Pulmonary artery endothelial cell (primary cell): ENCODE measurements at places on chromosomes 2 and 18.

DNA sequence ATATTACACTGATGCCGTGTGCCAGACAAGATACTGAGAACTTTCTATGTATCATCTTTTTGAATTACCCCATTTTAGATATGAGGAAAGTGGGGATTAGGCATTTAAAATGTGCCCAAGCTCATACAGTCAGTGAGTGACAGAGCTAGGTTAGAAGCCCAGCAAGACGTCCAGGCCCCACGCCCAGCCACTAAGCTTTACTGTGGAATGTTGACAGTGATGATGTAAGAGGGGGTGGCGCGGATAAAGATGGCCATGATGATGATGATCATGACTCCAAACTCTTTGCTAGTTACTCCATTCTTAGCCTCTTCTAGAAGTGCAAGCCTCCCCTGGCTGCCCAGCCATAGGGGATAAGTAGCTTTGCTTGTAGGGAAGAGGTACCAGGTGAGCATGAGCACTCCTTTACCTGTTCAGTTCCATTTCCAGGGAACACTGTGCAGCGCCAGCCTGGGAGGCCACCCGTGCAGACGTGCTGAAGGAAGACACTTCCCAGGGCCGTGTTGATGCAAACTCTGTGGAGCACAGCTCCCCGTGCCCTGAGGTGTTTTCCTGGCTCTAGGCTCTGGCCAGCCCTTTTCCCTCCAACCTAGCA lies 65.5 kb downstream of the BCL2L11 start:
- DNase-seq = no peak

DNA sequence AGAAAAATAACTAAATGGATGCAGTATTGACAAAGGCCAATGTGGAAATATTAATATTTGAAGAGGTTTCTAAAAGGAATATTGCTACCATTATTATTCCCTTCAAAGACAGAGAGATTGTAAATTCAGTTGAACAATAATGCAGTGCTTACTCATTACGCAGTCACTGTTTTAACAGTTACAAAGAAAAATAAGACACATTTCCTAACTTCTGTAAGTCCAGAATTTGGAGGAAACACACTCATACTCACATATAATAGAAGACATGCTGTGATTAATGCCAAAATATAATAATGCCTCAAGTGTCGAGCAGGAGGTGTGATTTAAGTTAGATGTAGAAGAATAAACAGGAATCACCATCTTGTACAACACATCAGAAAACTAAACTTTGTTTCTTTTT lies 389.2 kb downstream of the FBXO15 start:
- no peak for DNase-seq

GRCh38 chr18:61882296-61883004 lies 10.4 kb downstream of the RNF152 start:
- DNase-seq = no peak

GRCh38 chr18:27861539-27861938 lies 315.4 kb downstream of the CDH2 start:
- no peak for DNase-seq

DNA sequence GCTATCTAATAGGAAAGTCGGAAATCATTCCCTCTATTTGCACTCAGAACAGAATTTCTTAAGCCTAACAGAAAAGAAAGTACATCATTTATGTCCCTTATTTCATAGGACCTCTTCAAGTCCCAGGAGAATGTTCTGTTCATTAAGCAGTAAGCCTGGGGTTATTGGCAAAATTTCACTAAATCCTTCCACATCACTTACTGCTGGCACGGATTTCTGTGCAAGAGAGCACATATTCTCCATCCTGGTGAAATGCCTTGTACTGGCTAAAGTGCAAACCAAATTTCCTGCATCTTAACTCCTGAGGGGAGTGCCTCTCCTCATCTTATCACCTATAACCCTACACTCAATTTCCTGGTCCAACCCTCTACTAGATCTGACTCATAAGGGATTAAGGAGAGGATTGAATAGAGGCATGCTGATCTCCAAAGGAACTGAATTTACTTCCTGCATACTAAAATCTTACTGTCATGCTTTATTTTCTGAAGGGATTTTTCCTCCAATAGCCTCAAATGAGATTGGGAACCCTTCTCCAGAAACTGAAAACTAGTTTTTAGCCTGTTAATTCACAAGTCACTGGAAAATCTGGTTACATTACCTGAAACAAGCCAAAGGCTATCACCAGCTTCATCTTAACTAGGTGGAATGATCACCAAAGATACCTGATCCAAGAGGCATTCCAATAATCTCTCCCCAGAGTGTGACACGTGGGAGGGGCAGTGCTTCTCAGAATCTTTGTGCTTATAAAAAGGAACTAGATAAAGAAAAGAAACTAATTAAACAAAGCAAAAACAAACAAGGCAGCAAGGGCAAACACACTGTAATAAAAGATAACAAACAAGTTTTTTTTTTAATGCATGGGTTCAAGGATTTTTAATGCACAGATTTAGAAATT lies 311.1 kb downstream of the NR4A2 start:
- no peak for DNase-seq

- no peak for DNase-seq
These were observed 52.9 kb upstream of the RPL31 start for GRCh38 chr2:100948942-100949811.

DNA sequence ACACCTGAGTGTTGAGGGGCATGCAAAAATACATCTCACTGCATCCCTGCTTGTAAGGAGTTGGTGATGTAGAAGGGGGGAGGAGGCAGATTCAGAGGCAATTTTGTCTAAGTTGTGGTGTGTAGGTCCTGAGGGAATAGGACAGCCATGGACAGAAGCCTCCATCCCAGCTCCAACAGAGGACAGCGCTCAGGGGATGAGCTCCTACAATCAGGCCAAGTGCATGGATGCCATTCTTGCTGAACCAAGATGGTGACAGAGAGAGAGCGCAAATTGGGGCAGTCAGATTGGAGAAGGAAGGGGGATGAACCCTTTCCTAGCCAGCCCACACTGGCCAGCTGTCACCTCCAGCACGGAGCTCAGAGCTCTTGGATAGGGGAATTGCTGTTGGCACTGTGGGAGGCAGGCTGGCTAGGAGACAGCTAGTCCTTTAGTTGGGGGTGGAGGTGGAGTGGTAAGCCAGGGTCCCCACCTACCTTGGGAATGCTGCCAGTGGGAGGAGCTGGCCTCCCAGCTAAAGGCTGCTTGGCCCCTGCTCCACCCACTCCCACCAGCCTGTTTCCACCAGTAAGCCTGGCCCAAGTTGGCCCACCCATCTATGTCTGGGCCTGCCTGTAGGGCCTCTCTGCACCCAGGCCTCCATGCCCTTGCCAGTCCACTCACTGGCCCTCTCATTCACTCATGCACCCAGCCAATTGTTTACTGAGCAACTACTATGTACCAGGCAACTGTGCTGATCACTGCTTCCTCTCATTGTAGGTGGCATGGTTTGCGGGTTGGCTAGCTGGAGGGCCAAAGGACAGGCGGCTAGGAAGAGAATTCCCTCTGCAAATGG lies 2.5 kb upstream of the PER2 start:
- DNase-seq = no peak

GRCh38 chr2:25437881-25438662 lies 96.3 kb upstream of the DNMT3A start:
- no peak for DNase-seq

GRCh38 chr2:144707736-144708326 lies 187.9 kb upstream of the ZEB2 start:
- DNase-seq = no peak

- no peak for DNase-seq
These were observed 244.1 kb downstream of the BCL11A start for GRCh38 chr2:60309336-60309735.

DNA sequence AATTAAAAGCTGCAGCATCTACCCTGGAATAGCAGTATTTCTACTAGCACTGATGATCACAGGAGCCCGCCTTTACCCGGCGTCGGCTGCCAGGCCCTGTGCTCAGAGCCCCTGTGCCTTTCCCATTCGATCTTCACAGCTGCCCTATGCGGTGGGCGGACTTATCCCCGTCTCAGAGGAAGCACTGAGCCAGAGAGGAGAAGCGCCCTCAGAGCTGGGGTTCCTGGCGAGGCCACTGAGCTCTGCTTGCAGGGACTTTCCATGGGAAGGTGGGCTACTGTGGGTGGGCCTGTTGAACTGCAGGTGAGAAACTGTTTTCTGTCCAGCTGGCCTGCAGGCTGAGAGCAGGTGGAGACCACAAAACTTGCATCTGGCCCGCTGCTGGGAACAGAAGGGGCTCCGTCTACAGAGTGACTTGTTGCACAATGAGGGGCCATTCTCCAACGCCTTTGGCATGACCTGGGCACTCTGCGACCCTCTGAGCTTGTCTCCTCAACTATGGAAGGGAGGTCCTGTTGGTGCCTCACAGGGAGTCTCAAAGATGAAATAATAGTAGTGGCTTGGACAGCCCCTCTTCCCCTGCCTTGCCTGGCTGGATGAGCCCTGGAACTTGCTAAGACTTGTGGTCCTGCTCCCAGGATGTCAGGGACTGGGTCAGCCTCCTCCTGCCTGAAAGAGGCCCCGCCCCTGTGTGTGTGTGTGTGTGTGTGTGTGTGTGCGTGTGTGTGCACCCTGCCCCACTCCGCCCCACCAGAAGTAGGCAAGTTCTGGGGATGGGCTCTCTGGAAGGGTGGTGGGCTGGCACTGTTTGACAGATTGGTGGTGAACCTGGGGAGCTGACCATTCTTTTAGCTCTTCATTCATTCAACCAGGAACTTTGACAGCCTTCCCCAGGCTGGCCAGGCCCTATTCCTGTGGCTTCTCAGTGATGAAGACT lies 32.7 kb downstream of the GLI2 start:
- DNase-seq = no peak

GRCh38 chr2:120566331-120567035 lies 169.2 kb upstream of the GLI2 start:
- no peak for DNase-seq

DNA sequence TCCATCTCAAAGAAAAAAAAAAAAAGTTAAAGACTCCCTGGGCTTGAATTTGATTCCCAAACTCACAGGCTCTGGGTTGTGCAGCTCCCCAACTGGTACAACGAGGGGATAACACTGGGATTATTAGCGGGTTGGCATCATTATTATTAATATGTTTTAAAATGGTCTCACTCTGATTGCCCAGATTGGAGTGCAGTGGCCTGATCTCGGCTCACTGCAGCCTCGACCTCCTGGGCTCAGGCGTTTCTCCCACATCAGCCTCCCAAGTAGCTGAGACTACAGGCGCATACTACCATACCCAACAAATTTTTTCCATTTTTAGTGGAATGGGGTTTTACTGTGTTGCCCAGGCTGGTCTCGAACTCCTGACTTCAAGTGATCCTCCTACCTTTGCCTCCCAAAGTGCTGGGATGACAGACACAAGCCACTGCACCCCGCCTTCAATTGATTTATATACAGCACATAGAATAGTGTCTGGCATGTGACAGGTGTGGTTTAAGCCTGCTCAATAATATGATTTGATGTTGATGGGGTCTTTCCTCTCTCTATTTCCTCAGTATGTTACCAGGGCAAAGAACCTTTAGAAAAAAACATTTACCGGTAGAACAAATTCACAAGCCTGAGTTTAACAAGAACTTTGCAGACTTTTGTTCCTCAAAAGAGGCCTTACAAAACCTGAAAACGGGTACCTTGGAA lies 12.2 kb downstream of the MYCN start:
- DNase-seq = no peak

- DNase-seq = no peak
These were observed 185.1 kb downstream of the DLGAP1 start for GRCh38 chr18:4270016-4270415.

DNA sequence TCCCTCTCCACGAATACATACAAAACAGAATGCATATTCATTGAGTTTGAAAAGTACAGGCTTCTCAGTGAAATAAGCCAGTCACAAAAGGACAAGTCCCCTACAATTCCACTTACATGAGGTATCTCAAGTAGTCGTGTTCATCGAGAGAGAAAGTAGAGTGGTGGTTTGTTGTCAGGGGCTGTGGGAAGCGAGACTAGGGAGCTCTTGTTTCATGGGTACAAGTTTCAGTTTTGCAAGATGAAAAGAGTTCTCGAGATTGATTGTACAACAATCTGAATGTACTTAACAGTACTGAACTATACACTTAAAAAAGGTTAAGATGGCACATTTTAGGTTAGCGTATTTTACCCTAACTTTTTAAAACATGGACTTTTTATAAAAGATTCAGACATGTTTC lies 71.5 kb upstream of the TTC39C start:
- DNase-seq = no peak

- DNase-seq = no peak
These were observed 1038.0 kb upstream of the PIK3C3 start for GRCh38 chr18:40917056-40917455.

DNA sequence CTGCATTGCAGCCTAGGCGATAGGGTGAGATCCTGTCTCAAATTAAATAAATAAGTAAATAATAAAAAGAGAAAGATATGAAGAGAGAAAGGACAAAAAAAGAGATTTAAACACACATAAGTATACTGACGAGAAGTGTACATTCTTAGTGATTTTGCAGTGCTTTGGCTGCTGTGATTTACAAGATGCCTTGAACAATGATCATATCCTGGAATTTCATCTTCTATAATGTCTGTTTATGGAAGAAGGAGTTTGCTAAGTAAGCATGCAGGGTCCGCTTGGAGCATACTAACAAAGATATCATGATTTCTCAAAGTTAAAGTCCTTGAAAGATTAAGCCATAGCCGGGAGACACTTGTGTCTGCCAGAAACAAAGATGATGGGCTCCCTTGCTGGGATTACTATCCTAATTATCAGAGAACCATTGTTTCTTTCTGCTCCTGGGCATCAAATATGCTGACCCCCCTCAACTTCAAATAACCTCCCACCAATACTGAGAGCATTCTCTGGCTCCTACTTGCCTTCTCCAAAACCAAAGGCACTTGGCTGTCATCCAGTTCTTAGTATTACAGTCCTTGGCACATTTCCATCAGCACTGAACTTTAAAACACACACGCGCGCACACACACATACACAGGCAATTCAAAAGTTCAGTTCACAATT lies 47.5 kb upstream of the STAM2 start:
- no peak for DNase-seq

GRCh38 chr2:138602166-138602460 lies 100.5 kb downstream of the SPOPL start:
- no peak for DNase-seq

DNA sequence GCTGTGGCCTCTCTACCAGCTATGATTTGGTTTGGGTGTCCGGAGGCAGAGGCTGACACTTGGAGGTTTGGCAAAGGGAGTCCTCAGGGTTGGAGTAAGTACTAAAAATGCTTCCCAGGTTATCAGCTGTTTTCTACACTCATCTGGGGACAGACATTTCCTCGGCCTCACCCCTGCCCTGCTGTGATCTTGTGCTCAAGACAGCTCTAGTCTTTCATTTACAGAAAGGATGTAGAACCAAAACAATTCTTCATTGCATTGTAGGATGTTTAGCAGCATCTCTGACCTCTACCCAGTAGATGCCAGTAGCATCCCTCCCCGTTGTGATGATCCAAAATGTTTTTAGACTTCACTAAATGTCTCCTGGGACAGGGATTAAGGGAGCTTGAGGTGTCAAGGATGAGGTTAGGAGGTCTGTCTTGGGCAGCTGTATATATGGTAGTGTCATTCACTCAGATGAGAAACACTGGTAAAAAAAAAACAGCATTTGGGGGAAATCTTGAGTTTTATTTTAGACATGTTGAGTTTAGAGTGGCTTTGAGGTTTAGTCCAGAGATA lies 26.6 kb downstream of the CD28 start:
- DNase-seq = no peak

- DNase-seq = no peak
These were observed 156.1 kb upstream of the SRD5A2 start for GRCh38 chr2:31736695-31737454.
